ENCODE measurements at places on chromosomes 6 and 20.

GRCh38 chr6:29627755-29628418 lies 5.1 kb downstream of the GABBR1 start:
- DNase-seq, result no peak

DNA sequence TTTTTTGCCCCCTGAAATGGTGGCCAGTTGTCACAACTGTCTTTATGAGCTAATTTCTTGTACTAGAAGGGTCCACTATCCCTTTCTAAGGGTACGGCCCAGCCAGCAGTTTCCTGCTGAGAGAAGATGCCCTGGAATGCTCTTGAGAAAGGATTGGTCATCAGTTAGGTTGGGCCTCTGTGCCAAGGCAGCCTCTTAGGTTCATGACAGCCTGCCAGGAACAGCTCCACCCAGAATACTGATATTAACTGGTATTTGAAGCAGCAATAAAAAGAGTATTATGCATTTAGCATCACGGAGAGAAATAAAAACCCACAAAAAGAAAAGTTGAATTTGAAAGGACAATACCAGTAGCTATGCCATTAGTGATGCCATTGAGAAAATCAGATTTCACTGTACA lies 9.0 kb upstream of the HINT3 start:
- DNase-seq, result no peak

DNA sequence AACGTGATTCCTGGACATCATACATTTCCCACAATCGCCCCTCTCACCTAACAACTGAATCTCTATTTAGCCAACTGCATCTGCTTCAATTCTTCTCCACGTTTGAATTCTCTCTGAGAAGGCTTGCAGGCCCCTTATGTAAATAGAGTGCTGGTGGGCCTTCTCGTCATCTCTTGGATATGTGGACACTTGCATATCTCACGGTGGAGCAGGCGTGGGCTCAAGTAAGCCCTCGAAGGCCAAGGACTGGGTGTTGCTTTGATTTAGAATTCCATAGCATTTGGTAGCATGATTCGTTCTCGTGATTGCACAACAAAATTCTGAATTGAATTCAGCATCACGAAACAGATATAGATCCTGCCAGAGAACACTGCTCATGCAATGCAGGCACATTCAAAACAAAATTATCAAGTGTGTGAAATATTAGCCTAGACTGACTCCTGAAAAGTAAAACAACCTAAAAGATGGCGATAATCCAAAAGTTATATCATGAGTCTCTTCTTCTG lies 613.6 kb downstream of the TFAP2A start:
- no peak for DNase-seq

DNA sequence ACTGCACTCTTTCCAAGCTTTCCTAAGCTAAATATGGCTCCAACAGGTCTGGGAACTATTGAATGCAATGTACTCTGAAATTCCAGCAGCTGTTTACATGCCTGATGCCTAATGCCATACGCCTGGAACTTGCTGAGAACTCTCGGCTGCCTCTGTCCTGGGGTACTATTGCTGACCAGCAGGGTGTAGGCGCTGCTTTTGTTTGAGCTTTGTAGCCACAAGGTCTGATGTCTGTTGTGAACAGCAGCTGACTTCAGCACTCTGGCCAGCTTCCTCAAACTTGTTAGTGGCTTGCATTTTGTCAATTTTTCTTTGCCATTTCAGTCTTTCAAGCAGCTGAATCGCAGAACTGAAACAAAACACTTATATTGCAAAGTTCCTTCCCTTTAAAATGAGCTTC lies 26.7 kb downstream of the SAYSD1 start:
- no peak for DNase-seq

DNA sequence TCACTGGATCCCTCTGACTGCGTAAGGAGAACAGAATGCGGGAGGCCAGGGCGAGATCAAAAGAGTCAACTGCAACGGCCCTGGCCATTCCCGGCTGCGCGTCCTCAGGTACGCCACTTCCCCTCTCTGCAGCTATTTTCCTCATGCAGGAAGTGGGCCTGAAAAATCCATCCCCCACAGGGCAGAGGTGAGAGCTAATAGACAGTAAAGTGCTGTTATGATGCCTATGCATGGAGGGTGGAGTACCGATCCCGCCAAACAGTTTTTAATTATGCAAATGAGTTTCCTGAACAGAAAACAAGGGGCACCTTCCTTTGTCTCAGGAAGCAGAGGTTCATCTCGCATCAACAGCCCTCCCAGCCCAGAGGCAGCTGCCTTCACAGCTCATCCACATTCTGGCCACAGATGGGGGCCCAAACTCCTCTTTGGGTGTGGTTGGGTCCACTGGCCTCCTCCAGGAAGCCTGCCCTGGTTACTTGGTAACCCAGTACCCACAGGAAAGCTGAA lies 9.3 kb downstream of the PREX1 start:
- DNase-seq, result no peak

DNA sequence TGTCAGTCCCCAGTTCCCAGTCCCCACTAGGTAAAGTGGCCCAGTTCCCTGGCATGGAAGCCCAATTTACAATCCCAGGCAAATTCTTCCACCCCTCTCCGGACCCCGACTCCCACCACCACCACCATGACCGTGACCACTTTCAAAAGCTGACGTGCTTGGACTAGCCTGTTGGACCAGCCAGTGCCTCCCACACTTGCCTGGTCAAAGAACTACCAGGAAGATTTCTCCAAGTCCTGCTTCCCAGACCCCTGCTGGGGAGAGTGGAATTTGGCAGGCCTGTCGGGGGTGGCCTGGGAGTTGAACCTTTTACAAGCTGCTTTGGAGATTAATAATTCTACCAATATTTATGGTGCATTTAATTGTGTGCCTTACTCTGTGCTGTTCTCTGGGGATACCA lies 1.4 kb upstream of the PTPRT start:
- no peak for DNase-seq

DNA sequence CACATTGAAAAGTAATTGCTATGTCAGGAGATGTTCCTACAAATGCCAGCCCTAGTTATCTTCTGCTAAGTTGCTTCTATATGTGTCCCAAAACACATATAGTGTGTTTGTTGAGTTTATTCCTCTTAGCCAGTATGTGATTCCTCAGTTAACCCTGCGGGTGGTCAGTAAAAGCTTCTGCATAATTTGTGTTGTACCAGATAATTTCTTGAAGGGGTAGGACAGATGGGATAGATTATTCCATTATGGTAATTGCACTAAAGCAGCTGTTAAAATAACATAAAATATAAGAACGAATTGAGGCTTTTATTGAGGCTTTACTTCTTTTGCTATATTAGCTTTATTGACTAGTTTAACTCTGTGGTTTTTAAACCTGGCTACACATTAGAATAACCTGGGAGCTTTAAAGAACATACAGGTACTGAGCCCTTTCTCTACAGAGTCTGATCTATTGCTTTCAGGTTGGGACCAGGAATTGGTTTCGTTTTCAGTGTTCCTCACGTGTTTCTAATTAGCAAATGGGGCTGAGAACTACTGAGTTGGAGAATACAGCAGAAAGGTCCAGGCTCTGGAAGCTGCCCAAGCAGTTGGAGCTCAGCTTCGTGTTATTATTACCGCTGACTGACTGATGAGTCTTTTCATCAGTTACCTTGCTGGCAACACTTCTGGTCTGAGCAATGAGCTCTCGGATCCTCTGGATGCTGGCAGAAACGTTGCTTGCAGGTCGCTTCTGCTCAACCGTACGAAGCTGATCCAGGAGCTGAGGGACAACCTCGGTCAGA lies 56.9 kb downstream of the FAM229B start:
- DNase-seq, result peak; percentile 96

- no peak for DNase-seq
Measured at GRCh38 chr6:18277237-18278006, 13.1 kb upstream of the DEK start.

- no peak for DNase-seq
Measured at GRCh38 chr6:74902089-74902488, 303.8 kb downstream of the COL12A1 start.

DNA sequence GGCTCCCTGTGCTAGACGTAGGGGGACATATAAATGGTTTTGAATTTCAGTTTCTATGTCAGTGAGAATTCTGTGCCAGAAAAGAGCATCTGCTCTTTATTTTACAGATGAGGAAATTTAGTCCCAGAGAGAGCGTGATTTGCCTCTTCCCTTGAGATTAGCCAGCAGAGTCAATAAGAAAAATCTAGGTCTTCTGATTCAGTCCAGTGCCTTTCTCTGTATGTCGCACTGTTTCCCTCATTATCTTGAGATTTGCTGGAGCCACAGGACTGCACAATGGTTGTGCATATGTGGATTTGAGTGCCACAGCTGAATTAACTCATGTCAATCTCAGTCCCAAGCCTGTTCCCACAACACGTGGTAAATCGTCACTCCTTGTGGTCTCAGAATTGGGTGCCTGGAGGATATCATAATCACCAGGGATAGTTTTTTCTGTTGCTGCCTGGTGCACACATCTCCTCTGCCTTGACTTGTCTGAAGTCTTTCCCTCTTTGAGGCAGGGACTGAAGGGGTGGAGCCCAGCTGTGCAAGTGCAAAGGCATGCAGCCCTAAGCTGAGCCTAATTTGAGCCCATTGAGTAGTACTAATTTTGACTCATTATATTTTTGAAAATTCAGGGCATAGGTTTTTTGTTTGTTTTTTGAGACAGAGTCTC lies 276.7 kb downstream of the SOX4 start:
- no peak for DNase-seq

GRCh38 chr6:132568611-132569010 lies 1.5 kb upstream of the TAAR6 start:
- DNase-seq, result no peak

DNA sequence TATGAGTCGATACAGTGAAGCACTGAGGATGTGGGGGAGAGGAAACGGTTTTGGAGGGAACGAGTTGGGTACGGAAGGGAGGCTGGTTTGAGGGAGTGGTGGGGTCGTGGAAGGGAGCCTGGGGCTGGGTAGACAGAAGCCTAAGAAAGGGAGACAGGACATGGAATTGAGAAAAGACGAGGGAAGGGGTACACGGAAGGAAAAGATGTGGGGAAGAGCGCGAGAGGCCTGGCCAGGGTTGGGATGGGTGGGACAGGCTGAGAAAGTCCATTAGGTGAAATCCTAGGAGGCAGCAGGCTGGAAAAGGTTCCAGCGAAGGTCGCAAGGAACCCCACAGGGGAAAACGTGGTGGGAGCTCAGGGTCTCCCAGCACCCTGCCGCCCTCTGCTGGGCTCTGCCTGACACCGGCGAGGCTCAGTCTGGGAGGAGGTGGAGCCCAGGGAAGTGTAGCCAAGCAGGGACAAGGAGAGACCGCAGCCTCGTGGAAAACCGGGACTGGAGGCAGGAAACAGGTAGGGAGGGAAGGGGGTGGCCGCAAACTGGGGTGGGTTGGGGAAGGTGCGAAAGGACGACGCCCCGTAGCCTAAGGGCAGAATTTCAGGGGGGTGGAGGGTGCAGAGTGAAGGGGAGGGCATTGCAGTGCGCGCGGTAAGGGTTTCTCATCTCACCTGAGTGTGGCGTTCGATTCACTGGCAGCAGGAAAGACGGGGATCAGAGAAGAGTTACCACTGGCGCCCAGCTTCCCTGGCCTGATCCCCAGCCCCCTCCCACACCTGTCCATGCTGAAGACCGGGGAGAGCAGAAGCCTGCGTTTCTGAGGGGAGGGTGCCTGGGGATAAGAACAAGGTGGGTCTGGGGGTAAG lies 4.3 kb downstream of the GABBR1 start:
- DNase-seq, result peak; percentile 25

GRCh38 chr6:57283911-57284455 lies 33.4 kb upstream of the PRIM2 start:
- DNase-seq, result no peak

DNA sequence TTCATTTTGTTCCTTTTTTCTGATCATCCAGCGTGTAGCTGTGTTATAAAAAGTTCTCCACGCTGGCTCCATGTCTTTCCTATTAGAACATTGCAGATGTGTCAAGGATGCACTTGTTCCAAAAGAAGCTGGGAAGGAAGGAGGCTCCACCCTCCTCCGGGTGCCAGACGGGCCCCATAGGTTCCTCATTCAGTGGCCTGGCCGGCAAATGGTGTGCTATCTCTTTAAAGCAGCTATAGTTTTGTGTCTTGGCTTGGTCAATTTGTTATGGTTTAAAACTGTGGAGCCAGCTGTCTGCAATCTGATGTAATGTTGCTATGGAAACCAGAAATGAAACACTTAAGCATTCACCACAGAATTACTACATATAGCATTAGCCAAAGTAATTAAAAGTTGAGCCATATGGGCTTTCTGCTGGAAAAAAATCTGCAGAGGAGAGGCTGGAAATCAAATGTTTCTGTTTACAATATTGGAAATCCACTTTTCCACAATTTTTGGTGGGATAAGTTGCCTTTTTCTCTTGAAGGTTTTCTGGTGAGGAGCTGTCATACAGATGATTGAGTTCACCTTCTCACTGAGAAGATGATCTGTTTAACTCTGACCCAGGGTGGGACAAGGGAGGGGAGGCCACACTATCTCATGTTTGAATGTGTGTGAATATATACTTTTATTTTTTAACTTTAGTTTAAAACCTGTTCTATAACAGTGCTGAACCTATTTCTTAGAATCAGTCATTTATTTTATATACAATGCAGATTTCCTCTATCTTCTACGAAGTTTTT lies 167.4 kb downstream of the SASH1 start:
- DNase-seq, result no peak

GRCh38 chr20:40875116-40876085 lies 153.2 kb upstream of the TOP1 start:
- DNase-seq, result no peak

- no peak for DNase-seq
Measured at GRCh38 chr20:52465991-52466390, 274.4 kb upstream of the ZFP64 start.

DNA sequence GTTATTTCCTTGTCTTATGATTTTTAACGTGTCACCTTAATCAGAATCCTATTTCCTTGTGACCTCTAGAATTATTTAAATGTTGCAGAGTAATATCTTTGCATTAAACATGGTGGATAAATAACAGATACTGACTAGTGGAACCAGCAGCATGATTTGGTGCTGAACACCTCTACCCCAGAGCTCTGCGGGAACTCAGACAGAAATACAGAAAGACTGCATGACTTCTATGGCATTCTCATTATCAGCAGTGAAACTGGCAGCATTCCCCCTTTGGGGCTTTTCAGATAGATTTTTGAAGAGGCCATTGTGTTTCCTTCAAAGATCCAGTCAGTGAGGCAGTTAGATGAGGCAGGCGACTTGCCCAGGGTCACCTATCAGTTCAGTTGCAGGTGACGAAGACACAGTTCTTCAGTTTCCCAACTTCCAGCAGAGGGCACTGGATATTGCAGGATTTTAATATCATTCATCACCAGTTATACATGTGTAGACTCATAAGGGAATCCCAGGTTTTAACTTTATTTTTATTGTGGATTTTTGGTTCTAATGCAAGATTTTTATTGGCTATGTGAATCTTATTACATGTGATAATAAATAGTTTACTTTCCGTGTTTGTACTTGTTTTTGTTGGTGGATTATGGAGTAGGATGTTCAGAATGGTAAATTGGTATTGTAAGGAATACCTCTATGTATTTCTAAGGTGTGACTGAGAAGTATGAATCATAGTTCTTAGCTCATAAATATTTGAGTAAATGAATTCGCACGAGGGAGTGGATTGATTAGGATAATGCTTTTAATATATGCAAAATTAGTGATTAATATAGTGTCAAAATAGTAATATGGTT lies 81.3 kb downstream of the AFDN start:
- peak; percentile 32 for DNase-seq

GRCh38 chr6:88442737-88443136 lies 276.6 kb upstream of the CNR1 start:
- DNase-seq, result no peak
